Stimulated activated CD4-positive, alpha-beta T cell treated with anti-CD3 and anti-CD28 coated beads, TNF-alpha, amount 100 ng/mL, for 1 hour (primary cell): ENCODE measurements at places on chromosomes 1 and 21.

DNA sequence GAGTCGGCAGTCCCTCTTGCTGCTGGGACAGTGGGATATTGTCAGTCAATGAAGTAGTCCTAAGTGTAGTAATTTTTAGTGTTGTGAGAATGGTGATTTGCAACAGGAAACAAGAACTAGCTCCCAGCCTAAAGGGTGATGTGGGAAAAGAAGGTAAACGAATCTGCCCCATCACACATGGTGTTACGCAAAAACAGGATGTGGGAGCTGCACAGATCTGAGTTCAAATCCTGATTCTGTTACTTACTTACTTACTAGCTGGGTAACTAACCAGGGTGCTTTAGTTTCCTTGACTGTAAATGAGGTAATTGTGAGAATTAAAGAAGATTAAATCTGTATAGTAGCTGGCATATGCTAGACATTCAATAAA lies 22.3 kb downstream of the NAV1 start:
- DNase-seq, result no peak

DNA sequence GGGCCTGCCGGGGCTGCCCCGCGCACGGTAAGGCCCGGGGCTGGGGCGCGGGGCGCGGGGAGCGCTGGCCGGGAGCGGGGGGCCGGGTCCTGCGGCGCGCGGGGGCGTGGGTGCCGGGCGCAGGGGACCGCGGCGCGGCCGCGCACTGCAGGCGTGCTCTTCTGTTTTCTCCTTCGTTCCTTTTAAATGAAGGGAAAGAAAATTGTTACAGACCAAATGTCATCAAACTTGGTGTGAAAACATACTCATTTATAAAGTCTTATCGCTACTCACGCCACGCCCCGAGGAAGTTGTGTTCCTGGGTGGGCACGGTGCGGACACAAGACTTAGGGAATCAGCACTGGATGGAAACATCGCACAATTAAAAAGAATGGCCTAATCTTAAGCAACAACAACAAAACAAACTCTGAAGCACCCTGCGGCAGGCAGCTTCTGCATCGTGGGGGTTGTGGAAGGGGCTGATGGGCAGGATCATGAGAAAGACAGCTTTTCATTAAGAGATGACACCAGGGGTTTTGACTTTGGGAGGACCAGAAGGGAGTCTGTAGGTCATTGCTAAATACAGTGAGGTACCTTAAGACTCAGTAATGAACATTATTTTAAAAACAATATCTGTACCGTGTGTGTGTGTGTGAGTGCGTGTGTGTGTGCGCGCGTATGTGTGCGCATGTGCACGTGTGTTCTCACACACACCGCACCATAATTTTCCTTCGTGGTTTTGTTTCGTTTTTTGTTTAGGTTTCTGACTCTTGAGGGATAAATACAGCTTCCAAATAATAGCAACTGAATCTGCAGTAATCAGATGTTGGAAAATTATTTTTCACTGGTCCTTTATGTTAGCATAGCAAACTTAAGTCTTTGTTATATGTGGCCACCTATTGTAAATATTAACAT lies 548 bp downstream of the B3GALT5 start:
- DNase-seq, result no peak

GRCh38 chr1:110765640-110766335 lies 91.0 kb upstream of the KCNA3 start:
- DNase-seq, result no peak

DNA sequence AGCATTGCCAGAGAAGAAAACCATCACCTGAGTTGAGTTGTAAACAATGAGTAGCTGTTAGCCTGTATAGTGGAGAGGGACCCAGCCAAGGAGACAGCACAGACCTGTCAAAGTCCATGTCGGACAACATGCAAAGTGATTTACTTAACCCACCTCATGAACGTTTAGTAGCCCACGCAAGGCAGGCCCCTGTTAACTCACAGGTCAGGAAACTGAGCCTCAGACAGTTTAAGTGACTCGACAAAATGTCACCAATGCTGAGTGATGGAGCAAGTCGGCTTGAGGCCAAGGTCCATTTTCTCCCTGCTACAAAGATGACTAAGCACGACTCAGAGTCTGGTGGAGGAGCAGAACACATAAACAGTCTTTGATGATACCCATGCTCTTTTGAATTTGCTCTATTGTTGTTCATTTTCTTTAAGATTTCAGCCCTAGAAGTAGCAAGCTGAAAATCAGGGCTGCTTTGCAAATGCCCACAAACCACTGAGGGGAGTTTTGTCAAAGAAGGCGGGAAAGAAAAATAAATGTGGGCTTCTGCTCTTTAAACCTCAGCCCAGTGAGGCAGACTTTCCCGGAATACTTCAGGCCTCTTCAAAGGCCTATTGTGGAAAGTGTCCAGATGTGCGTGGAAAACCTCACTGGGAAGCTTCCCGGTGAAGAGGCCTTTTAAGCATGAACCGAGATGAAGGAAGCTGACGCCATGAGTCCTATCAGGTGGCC lies 83.8 kb upstream of the HOOK1 start:
- no peak for DNase-seq

DNA sequence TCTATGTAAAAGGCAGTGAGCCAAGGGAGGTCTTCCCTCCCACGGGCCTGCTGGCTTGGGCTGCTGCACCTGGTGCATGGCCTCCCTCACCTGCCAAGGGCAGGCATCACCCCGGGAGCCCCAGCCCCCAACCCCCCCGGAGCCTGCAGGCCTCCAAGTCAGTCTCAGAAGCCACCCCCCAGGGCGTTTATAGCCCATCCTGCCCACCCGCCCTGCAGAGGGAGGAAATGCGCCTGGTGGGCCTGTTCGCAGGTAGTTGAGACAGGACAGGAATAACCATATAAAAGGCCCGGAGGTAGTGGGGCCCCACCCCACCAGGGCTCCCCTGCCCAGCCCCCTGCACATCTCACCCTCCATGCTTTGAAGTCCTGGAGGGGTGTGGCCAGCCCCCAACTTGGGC lies 18.2 kb upstream of the ARF1 start:
- no peak for DNase-seq

DNA sequence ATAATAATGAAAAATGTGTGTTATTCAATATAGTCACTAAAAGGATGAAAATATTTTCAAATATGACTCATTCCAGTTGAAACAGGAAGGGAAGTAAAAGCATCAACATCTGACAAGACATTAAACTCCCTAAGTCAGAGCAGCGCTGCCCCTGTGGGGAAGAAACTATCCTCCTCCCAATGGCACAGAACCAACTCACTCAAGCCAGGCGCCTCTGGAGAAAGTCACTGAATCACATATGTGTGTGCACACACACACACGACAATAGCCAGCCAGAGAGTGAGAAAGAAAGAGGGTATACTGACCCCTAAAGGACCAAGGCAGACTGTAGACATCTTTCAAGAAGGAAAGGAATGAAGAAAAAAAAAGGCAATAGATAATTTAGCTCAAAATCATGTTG lies 126.9 kb downstream of the SETD4 start:
- no peak for DNase-seq

DNA sequence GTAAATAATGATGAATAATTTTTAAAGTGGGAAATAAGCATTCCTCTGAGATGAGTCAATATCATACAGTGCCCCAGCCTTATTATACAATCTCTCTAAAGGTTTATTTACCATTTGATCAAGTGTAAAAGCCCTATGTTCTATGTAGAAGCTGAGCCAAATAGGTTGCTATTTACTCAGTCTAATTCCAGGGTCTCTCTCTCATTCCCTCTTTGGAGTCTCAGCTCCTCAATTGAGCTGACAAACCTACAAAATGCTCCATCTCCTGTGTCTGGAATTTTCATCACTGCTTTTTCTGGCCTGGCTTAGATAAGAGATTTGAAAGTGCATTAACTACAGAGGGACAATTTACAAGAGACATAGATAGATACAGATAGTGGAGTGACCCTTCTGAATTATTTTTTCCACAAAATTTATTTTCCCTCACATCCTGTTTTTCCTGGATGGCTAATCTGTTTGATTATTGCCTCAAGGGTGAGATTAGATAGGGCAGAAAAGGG lies 24.8 kb upstream of the USH2A start:
- DNase-seq, result no peak

- DNase-seq, result no peak
Measured at GRCh38 chr1:32612189-32612881, 38.0 kb downstream of the ZBTB8OS start.

DNA sequence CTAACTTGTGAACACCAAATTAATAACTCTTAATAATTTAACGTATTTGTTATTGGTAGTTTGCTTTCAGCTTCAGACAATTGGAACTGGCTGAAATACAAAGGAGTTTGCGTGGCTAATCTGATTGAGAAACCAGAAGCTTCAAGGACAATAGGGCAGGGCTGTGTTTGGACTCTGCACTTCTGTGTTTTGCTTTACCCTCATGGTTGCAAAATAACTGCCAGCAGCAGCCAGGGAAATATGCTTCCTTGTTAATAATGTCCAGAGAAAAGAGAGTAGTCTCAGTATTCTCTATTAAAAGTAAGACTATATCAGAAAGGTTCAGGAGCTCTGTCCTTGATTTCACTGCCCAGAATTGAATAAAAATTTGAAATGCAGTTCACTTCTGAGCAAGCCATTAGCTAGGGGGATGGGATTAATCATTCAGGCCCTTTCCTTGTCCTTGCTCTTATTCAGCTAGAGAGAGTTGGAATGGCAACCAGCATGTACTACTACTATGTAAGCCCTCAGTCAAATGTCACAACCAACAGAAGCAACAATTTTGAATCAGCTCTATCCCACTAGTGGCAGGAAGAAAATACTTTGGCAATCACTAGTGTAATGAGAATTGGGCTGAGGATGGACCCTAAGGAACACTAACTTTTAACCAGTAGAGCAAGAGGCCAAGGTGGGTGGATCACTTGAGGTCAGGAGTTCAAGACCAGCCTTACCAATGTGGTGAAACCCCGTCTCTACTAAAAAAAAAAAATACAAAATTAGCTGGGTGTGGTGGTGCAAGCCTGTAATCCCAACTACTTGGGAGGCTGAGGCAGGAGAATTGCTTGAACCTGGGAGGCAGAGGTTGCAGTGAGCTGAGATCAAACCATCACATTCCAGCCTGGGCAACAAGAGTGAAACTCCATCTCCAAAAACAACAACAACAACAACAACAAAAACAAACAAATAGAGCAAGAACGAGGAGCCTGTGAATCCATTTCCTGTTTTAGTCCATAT lies 76.8 kb downstream of the POU2F1 start:
- DNase-seq, result no peak

DNA sequence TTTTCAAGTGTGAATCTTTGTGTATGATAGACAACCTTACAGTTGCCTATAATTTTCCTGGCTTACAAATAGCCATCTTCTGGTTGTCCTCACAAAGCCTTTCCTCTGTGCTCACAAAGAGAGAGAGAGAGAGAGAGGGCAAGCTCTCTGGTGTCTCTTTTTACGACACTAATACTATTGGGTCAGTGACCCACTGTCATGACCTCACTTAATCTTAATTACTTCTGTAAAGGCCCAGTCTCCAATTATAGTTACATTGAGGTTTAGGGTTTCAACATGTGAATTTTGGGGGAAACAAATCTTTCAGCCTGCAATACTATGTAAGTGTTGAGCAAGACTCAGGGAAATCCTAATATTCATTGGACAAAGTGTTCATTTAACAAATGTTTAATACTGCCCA lies 167.4 kb upstream of the COL11A1 start:
- no peak for DNase-seq

- no peak for DNase-seq
Measured at GRCh38 chr21:30338717-30339116, 1.2 kb upstream of the KRTAP27-1 start.

DNA sequence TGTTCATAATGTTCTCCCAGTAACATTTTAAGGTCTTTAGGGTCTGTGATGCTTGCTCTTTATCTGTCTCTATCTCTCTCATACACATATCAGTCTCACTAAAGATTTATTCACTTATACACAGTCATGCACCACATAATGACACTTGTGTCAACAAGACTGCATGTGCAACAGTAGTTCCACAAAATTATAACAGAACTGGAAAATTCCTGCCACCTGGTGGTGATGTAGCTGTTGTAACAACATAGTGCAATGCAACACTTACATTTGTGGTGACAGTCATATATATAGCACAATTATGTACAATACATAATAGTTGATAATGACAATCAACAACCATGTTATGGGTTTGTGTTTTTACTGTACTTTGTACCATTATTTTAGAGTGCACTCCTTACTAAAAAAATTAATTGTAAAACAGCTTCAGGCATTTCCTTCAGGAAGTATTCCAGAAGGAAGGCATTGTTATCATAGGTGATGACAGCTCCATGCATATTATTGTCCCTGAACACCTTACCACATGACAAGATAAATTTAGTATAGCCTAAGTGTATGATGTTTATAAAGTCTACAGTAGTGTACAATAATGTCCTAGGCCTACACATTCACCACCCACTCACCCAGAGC lies 8.1 kb downstream of the TDRD5 start:
- no peak for DNase-seq
